ENCODE measurements at places on chromosomes 12 and 14. TPM values are rescaled to one million over a fixed set of nuclear protein-coding genes. Genes with fewer than 3 reads are reported as not detected.

Gene AJUBA
- total RNA-seq = 2.8 TPM

Gene MIP
- total RNA-seq = not detected

Gene FAM161B
- total RNA-seq = 2.9 TPM

Gene KRT79
- not detected for total RNA-seq

Gene TBX5
- under 0.01 TPM for total RNA-seq

Gene INHBC
- total RNA-seq = not detected

Gene KRT71
- total RNA-seq = not detected

Gene RPL10L
- not detected for total RNA-seq

Gene TAS2R30
- 7.7 TPM for total RNA-seq

Gene KCNJ8
- total RNA-seq = 0.73 TPM

Gene PPFIA2
- total RNA-seq = 1.00 TPM

Gene OR6C6
- total RNA-seq = not detected

Gene SMCO2
- total RNA-seq = not detected

Gene PLEKHG7
- not detected for total RNA-seq

Gene CCDC196
- not detected for total RNA-seq

Gene MYO1A
- 0.34 TPM for total RNA-seq

Gene DGLUCY
- 20.2 TPM for total RNA-seq

Gene RNF212B
- total RNA-seq = not detected

Gene RNASE9
- not detected for total RNA-seq

Gene KCNMB4
- not detected for total RNA-seq

Gene MANSC1
- total RNA-seq = 3.7 TPM

Gene MUCL1
- not detected for total RNA-seq

Gene SYNDIG1L
- total RNA-seq = not detected

Gene HCAR1
- 0.33 TPM for total RNA-seq

Gene PRR4
- 1.4 TPM for total RNA-seq

Gene RFX4
- 0.15 TPM for total RNA-seq

Gene TMEM30B
- total RNA-seq = under 0.01 TPM
